ENCODE measurements at places on chromosomes 13 and 19.

GRCh38 chr13:20772401-20773131 is 1.2 kb downstream of the EEF1AKMT1 start:
- peak overlapping the region; percentile 93 for H3K27ac ChIP-seq
- H3K36me3 ChIP-seq, result no peaks in the 10 kb centered on the region
- H3K4me1 ChIP-seq, result peaks cover 6% of the 10 kb centered on the region
- H3K4me3 ChIP-seq, result peak overlapping the region; percentile 69

- H3K27ac ChIP-seq, result no peak overlapping the region
- H3K4me1 ChIP-seq, result no peaks in the 10 kb centered on the region
- no peaks in the 10 kb centered on the region for H3K27me3 ChIP-seq
- H3K36me3 ChIP-seq, result no peaks in the 10 kb centered on the region
Observed at GRCh38 chr13:63910511-63910910, 2494.9 kb upstream of the PCDH20 start.

- no peak overlapping the region for H3K27ac ChIP-seq
- DNase-seq, result no peak
- H3K36me3 ChIP-seq, result no peaks in the 10 kb centered on the region
Observed at GRCh38 chr13:43244481-43244880, 221.1 kb downstream of the DNAJC15 start.

GRCh38 chr13:90938848-90939247 is 408.6 kb upstream of the MIR17HG start:
- DNase-seq, result no peak
- H3K27ac ChIP-seq, result no peak overlapping the region
- no peak overlapping the region for H3K4me3 ChIP-seq
- no peaks in the 10 kb centered on the region for H3K4me1 ChIP-seq

GRCh38 chr13:63449550-63449949 is 2033.9 kb upstream of the PCDH20 start:
- no peak for DNase-seq
- no peaks in the 10 kb centered on the region for H3K36me3 ChIP-seq
- H3K4me1 ChIP-seq, result no peaks in the 10 kb centered on the region
- H3K4me3 ChIP-seq, result no peak overlapping the region
- H3K27ac ChIP-seq, result no peak overlapping the region

DNA sequence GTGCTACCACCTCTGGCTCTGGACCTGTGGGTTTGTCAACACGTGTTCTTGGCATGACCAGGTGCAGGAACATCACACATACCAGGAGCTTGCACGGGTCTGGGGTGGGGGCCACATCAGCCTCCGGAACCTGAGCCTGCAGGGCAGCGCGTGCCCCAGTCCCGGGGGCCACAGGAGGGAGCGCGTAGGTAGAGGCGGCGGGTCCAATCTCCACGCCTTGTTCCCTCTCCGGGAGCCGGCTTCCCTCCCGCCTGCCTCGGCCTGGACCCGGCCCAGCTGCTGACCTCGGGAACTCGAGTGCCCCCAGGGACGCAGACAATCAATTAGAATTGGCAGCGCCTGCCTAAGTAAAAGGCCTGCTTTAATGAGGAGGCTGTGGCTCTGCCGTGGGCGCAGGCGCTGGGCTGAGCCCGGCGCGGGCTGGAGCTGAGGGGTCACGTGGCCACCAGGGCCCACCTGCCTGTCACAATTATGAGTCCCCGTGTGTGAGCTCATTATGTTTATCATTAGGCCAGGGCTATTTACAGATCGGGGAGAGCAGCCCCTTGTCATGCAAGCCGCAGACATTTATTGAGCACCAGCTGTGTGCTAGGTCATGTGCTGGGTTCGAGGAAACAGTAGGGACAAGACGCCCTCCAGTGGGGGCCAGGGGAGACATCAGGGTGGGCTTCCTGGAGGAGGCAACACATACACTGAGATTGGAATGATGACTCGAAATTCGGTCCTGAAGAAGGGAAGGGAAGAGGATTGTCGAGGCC is 32.2 kb upstream of the TNFAIP8L1 start:
- H3K4me3 ChIP-seq, result peak overlapping the region; percentile 45
- H3K27ac ChIP-seq, result no peak overlapping the region
- no peaks in the 10 kb centered on the region for H3K27me3 ChIP-seq
- no peak for DNase-seq
- H3K4me1 ChIP-seq, result no peaks in the 10 kb centered on the region

Data from breast epithelium (tissue), 4 donors.